Heart right ventricle (tissue), 16 donors: ENCODE measurements at places on chromosomes 3 and 15. TPM values are rescaled to one million over a fixed set of nuclear protein-coding genes. Genes with fewer than 3 reads are reported as not detected.

- no peaks in the 10 kb centered on the region for H3K27me3 ChIP-seq
- no peaks in the 10 kb centered on the region for H3K4me1 ChIP-seq
- no peak overlapping the region for H3K27ac ChIP-seq
These were observed 571.6 kb upstream of the NR2F2 start for GRCh38 chr15:95758851-95759250.

DNA sequence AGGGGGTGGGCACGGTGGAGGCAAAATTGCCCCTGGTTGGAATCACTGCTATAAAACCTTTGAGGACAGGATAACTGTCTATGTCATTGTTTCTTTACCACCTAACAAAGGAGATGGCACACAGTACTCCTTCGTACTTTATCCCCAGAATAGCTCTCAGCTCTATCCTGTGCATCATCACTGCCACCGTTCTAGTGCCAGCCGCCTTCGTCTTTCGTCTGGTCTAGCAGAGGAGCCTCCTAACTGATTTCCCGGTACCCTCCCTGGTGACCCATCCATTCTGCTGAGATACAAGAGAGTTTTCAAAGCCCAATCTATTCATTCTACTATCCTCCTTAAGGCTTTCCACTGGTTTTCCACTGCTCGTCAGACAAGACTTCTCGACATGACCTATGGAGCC, 67.9 kb upstream of the PRICKLE2 start:
- no peak for DNase-seq
- H3K27ac ChIP-seq: no peak overlapping the region
- H3K4me1 ChIP-seq: no peaks in the 10 kb centered on the region
- no peaks in the 10 kb centered on the region for H3K36me3 ChIP-seq
- H3K4me3 ChIP-seq: no peak overlapping the region
- H3K27me3 ChIP-seq: no peaks in the 10 kb centered on the region

GRCh38 chr3:112013058-112013783, 14.5 kb downstream of the TAGLN3 start:
- H3K4me1 ChIP-seq: peaks cover 45% of the 10 kb centered on the region
- peak; percentile 69 for DNase-seq
- no peaks in the 10 kb centered on the region for H3K27me3 ChIP-seq
- peak overlapping the region; percentile 18 for H3K27ac ChIP-seq
- H3K4me3 ChIP-seq: no peak overlapping the region
- H3K36me3 ChIP-seq: no peaks in the 10 kb centered on the region

SV2B gene
- 7.4 TPM for total RNA-seq

ACTC1 gene
- total RNA-seq: 12,568 TPM

TLR9 gene
- total RNA-seq: 0.26 TPM

DNA sequence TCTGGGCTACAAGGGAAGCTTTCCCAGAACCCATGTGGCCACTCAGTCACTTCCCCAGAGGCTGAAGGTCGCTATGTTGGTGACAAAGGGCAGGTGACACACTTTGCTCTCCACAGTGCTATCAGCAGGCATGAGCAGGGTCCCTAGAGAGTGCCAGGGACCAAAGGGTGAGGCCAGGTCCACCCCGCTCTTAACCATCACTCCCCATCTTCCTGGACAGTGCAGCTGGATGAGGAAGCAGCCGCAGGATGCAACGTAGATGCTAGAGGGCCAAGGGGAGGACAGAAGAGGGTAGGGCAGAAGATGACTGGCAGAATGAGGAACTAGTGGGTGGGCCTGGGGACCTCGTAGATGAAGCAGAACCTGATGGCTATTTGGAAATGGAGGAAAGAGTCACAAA, 13.6 kb upstream of the LTF start:
- no peak overlapping the region for H3K27ac ChIP-seq
- no peaks in the 10 kb centered on the region for H3K27me3 ChIP-seq
- H3K4me3 ChIP-seq: no peak overlapping the region

GRCh38 chr3:117589454-117589853, 879.9 kb downstream of the TUSC7 start:
- H3K27me3 ChIP-seq: no peaks in the 10 kb centered on the region
- no peaks in the 10 kb centered on the region for H3K36me3 ChIP-seq
- no peaks in the 10 kb centered on the region for H3K4me1 ChIP-seq
- H3K4me3 ChIP-seq: no peak overlapping the region
- H3K27ac ChIP-seq: no peak overlapping the region
